ENCODE measurements at places on chromosomes 13 and 19.

GRCh38 chr19:38233740-38234251, 9.8 kb upstream of the DPF1 start:
- peak; percentile 80 for DNase-seq

DNA sequence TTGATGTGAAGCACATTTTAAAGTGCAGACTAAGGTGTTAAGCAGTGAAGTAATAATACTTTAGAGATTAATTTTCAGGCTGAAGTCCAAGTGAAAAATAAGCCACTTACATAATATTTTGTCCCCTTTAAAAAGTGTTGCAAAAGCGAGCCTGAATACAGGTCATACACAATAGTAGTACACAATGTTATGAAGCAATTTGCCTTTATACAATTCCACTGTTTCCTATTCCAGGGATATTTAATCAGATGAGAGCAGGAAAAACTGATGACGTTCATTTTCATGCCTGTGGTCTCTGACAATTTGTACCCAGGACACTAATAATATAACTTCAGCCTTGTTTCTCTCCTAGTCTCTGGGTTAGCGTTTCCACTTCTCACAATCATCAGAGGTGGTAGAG, 916.7 kb downstream of the PCDH9 start:
- DNase-seq = no peak

DNA sequence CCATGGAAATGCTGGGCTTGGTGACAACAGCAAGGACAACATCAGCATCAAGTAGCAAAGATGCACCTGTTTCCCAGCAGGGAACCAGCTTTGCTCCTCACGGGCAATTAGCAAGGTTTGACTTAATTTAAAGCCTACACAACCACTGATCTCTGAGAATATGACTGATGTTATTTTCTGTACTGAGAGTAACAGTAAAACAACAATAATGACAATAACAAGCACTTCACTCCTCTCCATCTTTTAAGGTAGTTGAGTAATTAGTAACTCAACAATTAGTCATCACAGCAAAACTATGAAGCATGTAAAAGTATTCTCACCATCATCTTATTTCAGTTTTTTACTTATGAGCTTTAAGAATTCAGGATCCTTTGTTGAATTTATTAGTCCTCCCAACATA, 37.3 kb downstream of the ENOX1 start:
- no peak for DNase-seq

DNA sequence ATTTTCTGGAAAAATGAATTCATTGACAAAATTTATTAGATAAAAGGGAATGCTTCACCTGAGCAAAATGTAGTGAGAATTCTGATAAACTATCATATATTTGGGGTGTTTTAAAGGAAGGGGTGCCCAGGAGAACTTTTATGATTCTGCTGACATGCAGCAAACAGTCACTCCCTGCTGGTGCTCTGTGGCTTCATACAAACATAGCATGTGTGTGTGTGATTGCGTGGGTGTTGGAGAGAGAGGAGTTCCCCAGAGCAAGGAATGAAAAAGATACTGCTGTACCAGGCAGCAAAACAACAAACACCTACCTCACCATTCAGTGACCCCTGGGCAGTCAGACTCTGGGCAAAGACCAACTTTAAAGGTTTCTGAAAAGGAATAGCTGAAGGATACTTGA, 546.7 kb downstream of the RFC3 start:
- no peak for DNase-seq

DNA sequence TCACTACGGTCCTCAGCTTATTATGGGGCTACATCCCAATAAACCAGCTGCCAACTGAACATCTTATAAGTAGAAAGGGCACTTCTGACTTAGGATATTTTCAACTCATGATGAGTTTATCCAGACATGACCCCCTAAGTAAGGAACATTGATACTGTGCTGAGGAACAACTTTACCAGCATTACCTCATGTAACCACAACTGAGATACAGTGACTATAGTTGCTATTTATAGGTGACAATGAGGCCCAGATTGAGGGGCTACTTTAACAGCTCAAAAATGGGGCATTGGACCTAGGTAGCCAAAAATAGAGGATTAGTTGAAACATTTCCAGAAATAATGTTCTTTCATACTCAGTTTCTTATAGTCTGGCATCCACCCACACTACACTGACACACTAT, 26.8 kb downstream of the SKA3 start:
- DNase-seq = no peak

DNA sequence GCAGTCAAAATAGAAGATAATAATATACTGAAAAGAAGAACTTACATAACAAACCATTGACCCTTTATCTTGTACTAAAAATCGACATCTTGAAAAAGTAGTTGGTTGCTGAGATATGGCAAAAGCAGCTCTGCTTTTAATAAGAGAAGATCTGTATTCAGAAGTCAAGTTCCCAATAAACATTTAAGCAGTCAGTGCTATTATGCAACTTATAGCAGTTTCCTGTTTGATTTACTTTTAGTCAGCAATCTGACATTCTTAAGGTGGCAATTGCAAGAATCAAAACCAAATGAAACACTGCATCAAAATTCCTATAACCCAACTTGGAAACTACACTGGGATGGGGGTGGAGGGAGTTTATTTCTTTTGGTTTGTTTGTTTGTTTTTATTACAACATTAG, 165.5 kb downstream of the TBC1D4 start:
- DNase-seq = no peak

DNA sequence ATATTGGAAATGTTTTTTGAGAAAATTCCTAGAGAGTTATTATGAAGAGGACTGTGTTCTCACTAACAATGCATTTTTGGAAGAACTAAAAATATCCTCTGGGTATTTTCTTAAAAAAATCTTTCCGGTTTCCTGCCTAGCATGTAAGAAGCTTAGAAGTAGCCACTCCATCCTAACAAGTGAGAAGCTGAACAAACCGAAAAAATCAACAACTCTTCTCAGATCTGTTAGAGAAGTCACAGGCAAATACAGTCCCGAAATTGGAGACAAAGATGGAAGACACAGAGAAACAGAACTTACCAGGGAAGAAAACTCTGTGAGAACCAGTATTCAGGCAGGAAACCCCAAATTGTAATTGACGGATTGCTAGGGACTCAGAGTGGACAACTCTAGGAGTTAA, 173.0 kb downstream of the KLF12 start:
- DNase-seq = no peak

GRCh38 chr13:23660249-23660648, 90.0 kb downstream of the TNFRSF19 start:
- no peak for DNase-seq

DNA sequence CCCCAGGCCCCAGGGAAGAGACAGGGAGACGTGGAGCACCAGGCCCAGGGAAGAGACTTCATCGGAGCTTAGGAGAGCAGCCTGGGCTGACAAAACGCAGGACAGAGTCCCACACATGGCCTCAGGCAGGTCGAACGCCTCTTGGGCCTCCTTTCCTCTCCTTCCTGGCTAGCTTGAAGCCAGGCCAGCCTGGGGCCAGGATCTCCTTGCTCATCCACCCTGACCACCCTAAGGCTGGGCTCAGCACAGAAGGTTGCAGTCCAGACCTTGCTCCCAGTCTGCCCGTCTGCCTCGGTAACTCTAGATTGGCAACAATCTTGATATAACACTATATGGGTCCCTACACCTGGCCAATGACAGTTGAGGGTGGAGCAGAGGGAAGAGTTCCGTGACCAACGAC, 10.1 kb downstream of the PPP6R1 start:
- DNase-seq = no peak

DNA sequence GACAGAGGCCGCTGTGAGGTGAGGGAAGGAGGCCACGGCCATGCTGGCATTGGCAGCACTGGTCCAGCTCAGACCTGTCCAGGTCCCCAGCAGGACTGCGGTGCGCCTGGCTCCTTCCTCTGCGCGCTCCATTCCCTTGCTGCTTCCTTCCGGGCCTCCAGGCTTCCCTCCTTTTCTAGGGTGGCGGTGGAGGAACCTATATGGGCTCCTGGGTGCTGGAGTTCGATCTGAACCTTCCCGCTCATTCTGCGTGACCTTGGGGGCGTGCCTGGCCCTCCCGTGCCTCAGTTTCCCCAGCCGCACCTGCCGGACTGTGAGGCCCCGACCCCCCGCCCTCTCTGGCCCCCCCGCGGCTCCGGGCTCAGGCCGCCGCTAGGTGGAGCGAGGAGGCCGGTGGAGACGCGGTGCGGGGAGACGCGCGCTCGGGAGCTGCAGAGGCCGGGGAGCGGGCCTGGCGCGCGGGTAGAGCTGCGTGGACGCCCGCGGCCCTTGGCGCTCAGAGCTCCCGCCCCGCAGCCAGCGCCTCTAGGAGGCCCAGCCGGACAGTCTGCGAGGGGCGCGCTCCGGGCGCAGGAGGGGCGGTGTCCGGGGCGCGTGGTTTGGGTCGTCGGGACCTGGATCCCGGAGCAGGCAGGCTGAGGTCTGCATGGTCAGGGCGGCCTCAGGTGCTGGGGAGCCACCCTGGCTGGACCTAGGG, 29.9 kb downstream of the EFNA2 start:
- no peak for DNase-seq

DNA sequence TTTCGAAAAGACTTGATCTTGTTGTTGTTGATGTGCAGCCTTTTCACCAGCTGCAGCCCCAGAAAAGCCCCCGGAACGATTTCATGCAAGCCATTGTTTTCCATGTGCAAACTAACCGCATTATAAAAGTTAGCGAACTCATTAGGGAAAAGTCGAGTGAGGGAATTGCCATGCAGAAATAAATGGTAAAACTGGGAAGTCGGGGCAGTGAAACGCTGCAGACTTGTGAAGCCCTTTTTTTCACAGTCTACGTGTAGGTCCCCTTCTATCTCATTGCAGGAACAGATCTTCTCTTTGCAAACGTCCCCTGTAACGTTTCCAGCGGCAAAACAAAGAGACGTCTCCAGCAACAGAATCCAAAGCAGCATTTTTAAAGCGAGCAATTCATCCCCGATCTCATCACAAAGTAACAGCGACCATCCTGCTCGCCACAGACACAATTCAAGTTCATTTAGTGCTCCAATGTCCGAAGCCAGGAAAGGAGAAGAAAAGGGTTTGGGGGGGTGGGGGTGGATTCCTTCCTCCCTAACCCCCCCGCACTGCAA, 1.1 kb downstream of the SLITRK1 start:
- DNase-seq = no peak

- DNase-seq = no peak
Measured at GRCh38 chr13:19519049-19519448, 42.3 kb downstream of the TPTE2 start.

DNA sequence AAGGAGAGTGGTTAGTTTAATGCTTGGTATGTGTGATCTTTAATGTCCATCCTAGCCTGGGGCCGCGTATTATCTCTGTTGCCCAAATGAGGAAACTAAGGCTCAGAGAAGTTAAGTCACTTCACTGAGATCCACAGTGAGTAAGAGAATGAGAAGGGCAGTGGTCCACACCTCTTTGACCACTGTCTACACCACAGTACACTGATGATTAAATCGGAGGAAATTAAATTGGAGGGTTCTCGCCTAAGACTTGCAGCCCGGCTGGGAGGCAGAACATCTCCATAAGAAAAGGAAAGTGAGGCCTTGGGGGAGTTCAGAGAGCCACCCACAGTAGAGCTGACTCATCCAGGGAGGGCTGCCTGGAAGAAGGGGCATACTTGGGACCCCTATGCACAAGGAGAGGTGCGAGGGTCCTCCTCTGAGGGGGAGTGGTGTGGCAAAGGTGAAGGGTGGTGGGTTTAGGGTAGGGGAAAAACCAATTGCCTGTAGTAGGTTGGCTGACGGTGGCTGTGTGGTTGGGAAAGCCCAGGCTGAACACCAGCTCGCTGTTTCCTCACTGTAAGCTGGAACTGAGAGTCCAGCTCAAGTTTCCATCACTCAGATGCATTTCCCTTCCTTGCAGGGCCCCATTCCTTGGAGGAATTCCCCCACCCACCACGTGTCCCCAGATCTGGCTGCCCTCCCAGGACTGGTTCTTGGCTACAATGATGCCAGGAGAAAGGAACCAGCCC, 15.0 kb upstream of the DHRS12 start:
- no peak for DNase-seq

DNA sequence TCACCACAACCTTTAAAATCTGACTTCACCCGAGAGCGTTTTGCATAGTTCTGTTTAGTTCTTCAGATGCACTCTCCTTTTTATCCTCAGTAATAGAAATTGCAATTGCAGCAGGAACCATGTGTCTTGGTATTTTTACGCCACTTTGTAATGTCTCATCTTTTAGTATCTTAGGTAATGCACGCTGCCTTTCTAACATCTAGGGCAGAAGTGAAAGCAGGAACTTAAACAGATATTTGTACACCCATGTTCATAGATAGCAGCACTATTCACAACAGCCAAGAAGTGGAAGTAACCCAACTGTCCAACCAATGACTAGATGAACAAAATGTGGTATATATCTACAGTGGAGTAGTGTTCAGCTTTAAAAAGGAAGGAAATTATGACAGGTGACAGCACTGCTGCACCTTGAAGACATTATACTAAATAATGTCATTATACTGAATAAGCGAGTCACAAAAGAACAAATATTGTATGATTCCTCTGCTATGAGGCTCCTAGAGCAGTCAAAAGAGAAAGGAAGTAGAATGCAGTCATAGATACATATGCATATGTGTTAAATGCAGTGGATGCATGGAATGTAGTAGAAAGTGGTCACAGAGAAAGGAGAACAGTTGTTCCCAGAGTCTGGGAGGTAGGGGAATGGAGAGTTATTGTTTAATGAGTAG, 105.9 kb upstream of the GJB6 start:
- DNase-seq = no peak

DNA sequence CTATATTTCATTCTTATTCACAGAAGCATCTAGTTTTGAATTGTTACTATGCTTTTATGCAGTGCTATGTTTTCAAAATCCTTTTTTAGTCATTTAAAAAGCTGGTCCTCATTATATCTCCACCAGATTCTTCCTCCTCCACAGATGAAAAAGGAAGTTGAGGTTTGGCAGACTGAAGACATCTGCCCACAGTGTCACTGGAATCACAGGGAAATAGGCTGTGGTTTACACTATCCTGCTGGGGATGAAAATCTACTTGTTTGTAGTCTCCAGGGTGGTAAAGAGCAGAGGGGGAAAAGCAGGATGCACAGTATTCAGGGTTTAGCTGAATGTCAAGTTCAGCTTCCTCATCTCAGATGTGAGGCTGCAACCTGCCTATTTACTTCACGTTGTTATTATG, 351.2 kb downstream of the DNAJC15 start:
- no peak for DNase-seq

DNA sequence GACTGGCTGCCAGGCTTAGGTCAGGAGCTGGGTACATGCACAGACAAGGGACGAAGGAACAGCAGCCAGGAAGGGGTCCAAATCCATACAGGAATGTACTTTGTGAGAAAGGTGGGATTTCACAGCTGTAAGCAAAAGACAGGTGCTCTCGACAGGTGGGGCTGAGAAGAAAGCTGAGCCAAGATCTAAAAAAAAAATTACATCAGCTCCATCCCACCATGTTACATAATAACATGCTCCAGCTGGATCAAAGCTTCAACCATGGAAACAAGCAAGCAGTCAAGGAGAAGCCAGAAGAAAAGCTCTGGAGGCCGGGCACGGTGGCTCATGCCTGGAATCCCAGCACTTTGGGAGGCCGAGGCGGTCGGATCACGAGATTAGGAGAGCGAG, 8.0 kb downstream of the UBXN6 start:
- no peak for DNase-seq

GRCh38 chr13:27770809-27771208, 21.5 kb upstream of the GSX1 start:
- DNase-seq = no peak

- peak; percentile 45 for DNase-seq
Measured at GRCh38 chr19:55304279-55304978, 20.6 kb downstream of the BRSK1 start.

- no peak for DNase-seq
Measured at GRCh38 chr13:54574791-54575190, 1546.2 kb downstream of the OLFM4 start.

- DNase-seq = peak; percentile 31
Measured at GRCh38 chr19:4896372-4896771, 6.3 kb downstream of the ARRDC5 start.

GRCh38 chr13:98394820-98395510, 181.9 kb downstream of the STK24 start:
- no peak for DNase-seq

Measured in urothelium cell line (cell line).